Fibroblast of lung (primary cell): ENCODE measurements at places on chromosomes 7 and 10. TPM values are rescaled to one million over a fixed set of nuclear protein-coding genes. Genes with fewer than 3 reads are reported as not detected.

Gene AKR1C2
- 10.6 and 13.4 TPM in 2 replicates for total RNA-seq

Gene EPO
- total RNA-seq = not detected in 2 replicates

Gene C7orf33
- not detected in 2 replicates for total RNA-seq

Gene GPR141
- total RNA-seq = under 0.01 TPM in 1 of 2 replicates, not detected in the other

Gene SLC16A12
- under 0.01 TPM in 2 replicates for total RNA-seq

Gene IFIT3
- 23.6 and 33.5 TPM in 2 replicates for total RNA-seq

Gene PSMG3
- total RNA-seq = 19.3 and 21.3 TPM in 2 replicates

DNA sequence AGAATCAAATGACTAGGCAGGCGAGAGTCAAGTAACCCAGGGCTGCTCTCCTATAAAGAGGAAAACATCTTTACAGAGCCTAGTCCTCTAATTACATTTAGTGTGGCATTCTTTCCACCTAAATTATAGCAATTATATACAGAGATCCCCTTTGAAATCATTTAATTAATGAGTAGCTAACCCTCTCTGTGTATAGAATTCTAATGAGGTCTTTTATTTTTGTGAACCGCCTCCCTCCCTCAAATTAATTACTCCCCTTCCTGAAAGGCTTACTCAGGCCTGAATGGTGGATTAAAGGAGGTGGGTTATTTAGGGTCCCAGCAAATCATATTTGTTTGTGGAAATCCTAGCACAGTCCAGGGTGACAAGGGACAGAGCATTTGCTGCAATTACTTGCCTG lies 551.8 kb downstream of the SORCS3 start:
- H3K4me3 ChIP-seq = no peak overlapping the region
- DNase-seq = no peak
- no peak overlapping the region for H3K27ac ChIP-seq
- no peaks in the 10 kb centered on the region for H3K27me3 ChIP-seq

DNA sequence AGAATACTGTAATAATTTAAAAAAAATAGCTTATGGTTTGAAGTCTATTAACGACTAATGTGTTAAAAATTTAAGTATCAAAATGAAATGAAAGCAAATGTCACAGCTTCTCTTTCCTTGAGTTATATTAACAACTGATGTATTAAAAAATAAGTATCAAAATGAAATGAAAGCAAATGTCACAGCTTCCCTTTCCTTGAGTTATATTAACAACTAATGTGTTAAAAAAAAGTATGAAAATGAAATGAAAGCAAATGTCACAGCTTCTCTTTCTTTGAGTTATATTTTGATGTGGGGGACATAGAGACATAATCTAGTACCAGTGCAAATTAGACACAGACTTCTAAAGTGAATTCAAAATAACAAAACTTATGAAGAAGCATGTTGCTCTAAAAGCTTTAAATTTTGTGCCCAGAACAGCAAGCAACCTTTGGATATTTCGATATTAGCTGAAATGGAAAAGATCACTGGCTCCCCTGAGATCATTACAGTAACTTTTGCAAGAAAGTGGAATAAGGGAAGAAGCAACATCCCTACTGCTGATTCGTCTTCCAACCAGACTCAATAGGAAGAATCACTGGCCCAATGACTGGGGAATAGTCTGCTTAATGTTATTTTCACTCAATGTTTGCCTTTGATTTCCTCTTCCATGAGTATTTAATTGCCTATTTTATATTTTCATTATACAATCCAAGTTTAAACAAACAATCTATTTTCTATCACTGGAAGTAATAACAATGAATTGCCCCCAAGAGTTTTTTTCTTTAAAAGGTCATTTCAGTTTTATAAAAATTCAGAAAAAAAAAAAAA lies 8.0 kb downstream of the SKAP2 start:
- DNase-seq = peak; percentile 76
- H3K27ac ChIP-seq = peak overlapping the region; percentile 58
- H3K27me3 ChIP-seq = no peaks in the 10 kb centered on the region
- no peaks in the 10 kb centered on the region for H3K36me3 ChIP-seq

DNA sequence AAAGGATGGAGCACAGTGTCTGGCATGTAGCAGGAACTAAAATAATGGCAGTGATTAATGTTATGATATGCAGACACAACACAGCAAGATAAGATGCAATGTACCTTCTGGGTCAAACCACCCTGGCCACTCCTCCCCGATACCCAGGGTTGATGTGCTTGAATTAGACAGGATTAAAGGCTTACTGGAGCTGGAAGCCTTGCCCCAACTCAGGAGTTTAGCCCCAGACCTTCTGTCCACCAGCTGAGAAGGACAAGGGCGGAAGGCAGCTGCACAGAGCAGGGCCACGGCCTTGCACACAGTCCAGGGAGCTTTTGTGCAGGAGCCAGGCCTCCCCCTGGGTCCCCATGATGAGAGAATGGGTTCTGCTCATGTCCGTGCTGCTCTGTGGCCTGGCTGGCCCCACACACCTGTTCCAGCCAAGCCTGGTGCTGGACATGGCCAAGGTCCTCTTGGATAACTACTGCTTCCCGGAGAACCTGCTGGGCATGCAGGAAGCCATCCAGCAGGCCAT lies at the start of gene RBP3:
TSS of gene RBP3 (plus strand) at position 226 of the 514 bp plus-strand sequence. CDS start at position 348, 122 bp downstream.
- no peaks in the 10 kb centered on the region for H3K27me3 ChIP-seq
- H3K36me3 ChIP-seq = no peaks in the 10 kb centered on the region
- DNase-seq = no peak
- H3K4me1 ChIP-seq = no peaks in the 10 kb centered on the region
- H3K27ac ChIP-seq = no peak within 1 kb of the TSS

DNA sequence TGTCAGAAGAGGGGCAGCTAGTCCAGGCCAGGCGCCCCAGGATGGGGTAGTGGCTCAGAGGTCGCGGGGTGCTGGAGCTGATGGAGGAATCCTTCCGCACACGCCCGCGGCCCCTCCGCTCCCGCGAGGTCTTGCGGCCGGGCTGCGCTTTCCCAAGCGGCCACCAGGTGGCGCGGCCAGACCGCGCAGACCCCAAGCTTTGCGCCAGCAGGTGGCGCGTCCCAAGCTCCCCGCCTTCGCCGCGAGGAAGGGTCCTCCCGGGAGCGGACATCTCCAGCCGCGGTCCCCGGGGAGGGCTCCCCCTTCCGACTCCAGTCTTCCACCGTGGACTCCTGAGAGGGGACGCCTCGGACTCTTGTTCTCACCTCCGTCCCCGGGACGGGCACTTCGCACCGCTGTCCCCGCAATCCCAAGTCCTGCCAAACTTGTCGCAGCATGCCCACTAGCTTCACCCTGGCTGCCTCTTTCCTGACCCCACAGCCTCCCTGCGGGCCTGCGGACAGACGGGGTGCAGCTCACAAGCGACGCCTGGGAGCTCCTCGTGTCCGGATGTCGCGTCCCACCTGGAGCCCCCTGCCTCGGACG lies 19.4 kb downstream of the KCNK18 start:
- H3K27ac ChIP-seq = no peak overlapping the region
- peak overlapping the region; percentile 60 for H3K4me3 ChIP-seq
- no peaks in the 10 kb centered on the region for H3K4me1 ChIP-seq

GRCh38 chr10:122567056-122567660 lies 6.6 kb downstream of the DMBT1 start:
- no peak overlapping the region for H3K27ac ChIP-seq
- DNase-seq = no peak
- no peaks in the 10 kb centered on the region for H3K4me1 ChIP-seq
- no peaks in the 10 kb centered on the region for H3K36me3 ChIP-seq

DNA sequence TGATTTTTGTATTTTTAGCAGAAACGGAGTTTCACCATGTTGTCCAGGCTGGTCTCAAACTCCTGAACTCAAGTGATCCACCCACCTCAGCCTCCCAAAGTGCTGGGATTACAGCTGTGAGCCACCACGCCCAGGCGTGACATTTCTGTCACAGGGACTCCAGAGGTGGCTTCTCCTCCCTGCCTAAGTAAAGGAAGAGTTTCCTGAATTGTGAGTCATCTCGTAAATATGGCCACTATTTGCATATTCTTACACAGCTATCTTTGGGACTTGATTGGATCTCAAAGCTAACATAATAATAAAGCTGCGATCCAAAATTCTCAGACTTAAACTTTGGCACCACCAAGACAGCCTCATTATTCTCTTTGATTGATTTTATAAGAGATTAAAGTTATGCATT lies 50.1 kb downstream of the ADARB2 start:
- no peak overlapping the region for H3K4me3 ChIP-seq
- H3K27ac ChIP-seq = no peak overlapping the region
- no peaks in the 10 kb centered on the region for H3K36me3 ChIP-seq
- H3K27me3 ChIP-seq = no peaks in the 10 kb centered on the region
- no peak for DNase-seq

- peak overlapping the region; percentile 82 for H3K27ac ChIP-seq
- no peak for DNase-seq
- H3K4me3 ChIP-seq = peak overlapping the region; percentile 77
- H3K36me3 ChIP-seq = no peaks in the 10 kb centered on the region
These were observed 718 bp downstream of the DYNC2I1 start for GRCh38 chr7:158856883-158857668.

DNA sequence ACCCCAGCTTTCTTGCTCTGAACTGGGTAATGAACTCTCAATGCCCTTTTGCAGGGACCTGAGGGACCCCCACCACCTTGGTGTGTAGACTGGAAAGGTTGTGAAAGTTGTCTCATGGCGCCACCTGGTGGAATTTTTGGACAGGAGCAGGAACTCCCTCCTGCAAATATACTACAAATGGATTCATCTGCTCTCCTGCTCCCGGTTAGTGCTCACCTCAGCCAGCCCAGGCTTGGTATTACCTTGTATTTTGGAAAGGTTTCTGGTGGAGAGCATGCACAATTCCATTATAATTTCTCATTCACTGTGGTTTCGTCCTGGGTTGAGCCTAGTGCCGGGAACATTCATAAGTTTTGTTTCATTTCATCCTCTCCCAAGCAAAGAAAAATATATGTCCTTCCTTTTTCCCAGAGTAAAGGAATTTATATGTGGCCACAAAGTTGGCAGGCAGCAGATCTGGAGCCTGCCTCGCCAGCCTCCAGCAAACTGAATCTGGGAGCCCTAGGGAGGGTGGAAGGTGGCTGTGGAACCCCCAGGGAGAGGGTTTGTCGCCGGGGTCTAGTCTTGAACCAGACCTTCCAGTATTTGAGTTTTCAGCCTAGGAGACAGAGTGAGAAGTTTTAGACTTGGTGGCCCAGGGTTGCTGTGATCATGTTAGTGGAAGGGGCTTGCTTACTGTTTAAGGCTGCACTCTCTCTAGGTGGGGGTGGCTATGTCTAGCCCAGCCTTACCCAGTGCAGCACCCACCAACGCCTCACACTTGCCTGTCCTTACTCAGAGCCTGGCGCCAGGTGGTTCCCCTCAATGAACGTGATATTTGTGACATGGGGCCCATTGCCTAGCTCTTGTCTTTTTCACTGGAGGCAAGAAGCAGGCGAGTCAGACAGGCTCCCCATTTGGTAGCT lies 9.5 kb downstream of the FAM241B start:
- H3K4me1 ChIP-seq = no peaks in the 10 kb centered on the region
- no peaks in the 10 kb centered on the region for H3K36me3 ChIP-seq
- no peak overlapping the region for H3K4me3 ChIP-seq
- peak; percentile 70 for DNase-seq
- H3K27ac ChIP-seq = no peak overlapping the region

GRCh38 chr10:129335942-129336341 lies 131.1 kb upstream of the MGMT start:
- no peak overlapping the region for H3K27ac ChIP-seq
- no peak for DNase-seq
- H3K4me1 ChIP-seq = no peaks in the 10 kb centered on the region
- no peaks in the 10 kb centered on the region for H3K27me3 ChIP-seq

DNA sequence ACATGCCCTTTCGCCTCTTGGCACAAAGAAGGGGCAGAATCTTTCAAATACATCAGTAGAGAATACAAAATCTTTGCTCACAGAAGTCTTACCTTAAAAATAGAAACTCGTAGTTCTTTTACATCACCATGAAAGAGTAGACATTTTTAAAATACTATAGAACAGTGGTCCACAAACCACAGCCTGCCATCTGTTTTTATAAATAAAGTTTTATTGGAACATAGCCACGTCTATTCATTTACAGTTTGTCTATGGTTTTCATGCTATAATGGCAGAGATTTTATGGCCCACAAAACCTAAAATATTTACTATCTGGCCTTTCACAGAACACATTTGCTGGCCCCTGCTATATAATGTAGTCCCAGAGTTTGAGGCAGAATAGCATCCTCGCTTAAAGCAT lies 46.1 kb upstream of the CABCOCO1 start:
- H3K4me1 ChIP-seq = no peaks in the 10 kb centered on the region
- H3K27me3 ChIP-seq = no peaks in the 10 kb centered on the region

DNA sequence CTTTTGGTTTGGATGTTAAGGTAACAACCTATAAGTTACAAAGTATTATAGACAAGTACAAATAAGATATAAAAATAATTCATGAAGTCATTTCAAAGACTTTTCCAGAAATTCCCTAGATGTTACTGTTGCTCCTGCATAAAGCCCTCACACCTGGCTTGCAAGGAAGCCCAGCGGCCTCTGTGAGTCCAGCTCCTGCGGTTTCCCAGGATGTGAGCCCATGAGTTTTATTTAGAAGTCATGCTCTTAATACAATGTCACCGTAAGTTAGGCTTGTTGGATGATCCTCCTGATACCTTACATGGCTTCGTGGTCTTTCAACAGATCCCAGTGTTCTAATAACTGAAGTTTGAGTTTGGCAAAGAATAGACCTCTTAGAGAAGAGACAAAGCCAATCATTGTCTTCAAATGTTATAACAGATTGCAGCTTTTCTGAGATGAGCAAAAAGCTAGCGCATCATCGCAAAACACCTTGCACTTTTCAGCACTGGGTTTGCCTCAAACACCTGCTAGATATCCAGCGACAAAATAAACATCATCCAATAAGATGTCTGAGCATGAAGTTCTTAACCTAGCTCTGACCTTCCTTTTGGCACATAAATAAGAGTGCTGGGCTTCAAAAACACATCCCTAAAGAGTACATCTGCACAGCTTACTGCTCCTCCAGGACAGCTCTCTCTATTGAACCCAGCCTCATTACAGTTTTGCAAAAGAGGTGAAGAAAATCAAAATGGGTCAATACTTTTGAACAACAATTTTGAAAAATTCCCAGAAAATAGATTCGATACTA lies 3.6 kb downstream of the FAM171A1 start:
- no peak overlapping the region for H3K4me3 ChIP-seq
- H3K4me1 ChIP-seq = no peaks in the 10 kb centered on the region
- no peak for DNase-seq
- H3K36me3 ChIP-seq = no peaks in the 10 kb centered on the region
- no peak overlapping the region for H3K27ac ChIP-seq
- H3K27me3 ChIP-seq = no peaks in the 10 kb centered on the region

GRCh38 chr7:31271641-31272405 lies 68.7 kb downstream of the NEUROD6 start:
- no peaks in the 10 kb centered on the region for H3K4me1 ChIP-seq
- H3K36me3 ChIP-seq = no peaks in the 10 kb centered on the region
- no peaks in the 10 kb centered on the region for H3K27me3 ChIP-seq
- H3K4me3 ChIP-seq = no peak overlapping the region
- no peak for DNase-seq

GRCh38 chr10:89741126-89741762 lies 39.9 kb downstream of the KIF20B start:
- H3K27me3 ChIP-seq = no peaks in the 10 kb centered on the region
- no peak overlapping the region for H3K4me3 ChIP-seq
- H3K36me3 ChIP-seq = no peaks in the 10 kb centered on the region
- H3K4me1 ChIP-seq = no peaks in the 10 kb centered on the region
